ENCODE measurements at places on chromosomes 6 and 20.

DNA sequence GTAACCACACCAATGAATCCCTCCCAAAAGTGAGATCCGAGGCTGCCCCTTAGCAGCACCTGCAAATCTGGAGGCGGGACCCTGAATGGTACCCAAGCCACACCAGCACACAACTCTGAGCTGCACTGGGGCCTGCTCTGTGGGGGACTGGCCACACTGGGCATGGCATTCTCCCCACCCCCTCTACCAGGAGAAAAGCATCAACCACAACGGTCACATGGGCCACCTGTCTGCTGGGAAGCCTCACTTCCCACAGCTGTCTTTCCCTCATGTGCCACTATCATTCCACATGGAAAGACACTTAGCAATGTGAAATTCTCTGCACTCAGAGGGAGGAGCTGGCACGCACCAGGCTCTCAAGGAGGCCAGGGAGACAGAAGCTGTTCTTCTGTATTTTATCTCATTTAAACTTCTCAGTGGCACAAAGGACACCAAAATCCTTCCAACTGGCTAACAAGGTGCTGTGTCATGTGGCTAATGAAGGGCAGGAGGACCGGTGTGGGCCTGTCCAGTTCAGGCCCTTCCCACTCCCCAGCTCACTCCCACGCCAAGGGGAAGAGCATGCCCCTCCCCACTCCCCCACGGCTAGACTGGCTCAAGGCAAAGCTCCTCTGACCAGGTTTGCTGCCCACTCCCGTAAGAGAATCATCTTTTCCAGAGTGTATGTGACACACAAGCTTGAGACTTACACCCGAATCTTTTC is 19.0 kb downstream of the YTHDF1 start:
- no peak for DNase-seq

GRCh38 chr6:490251-491037 is 98.9 kb downstream of the IRF4 start:
- DNase-seq: no peak

DNA sequence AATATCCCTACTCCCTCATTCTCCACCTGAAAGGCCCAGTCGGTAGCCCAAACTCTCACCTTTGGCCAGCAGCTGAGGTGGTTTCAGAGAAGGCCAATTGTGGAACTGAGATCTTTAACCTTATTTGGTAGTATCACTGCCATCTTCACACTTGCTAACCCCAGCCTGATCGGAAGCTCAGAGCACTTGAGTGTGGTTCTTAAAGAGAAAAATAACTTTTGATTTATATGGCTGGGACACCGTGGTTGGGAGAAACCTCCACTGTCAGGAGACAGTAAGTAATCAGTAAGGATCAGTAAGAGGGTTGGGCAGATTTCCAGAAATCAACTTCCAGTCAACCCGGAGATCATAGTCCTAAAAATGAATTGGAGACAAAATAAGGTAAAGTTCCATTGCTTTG is 22.8 kb upstream of the PRSS16 start:
- DNase-seq: no peak

- DNase-seq: no peak
Observed at GRCh38 chr6:119980802-119981201, 631.2 kb upstream of the MAN1A1 start.

GRCh38 chr6:31582230-31582643 is at the start of gene LTB:
Gene LTB (minus strand): TSS chr6:31582424. CDS start chr6:31582417, 7 bp downstream.
- DNase-seq: no peak

- no peak for DNase-seq
Observed at GRCh38 chr6:154767003-154767723, 33.9 kb downstream of the SCAF8 start.

DNA sequence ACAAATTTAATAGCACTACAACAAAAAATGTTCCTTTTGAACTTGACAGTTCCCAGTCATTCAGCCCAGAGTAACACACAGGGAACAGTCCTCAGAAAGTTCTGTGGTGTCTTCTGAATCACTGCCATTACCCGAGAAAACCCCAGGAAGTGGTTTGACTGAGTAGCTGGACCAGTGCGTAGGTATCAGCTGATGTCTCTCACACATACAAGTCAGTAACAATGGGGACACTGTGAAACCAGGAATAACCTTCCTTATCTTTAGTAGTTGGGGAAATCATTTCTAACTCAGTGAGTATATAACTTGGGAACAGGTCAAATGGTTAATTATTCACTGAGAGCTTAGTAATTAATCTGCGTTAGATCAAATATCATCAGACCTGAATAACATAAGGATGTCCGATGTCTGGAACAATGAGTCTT is 73.1 kb downstream of the HIVEP2 start:
- DNase-seq: no peak

- no peak for DNase-seq
Observed at GRCh38 chr6:24910331-24910960, 25.3 kb downstream of the RIPOR2 start.

- DNase-seq: no peak
Observed at GRCh38 chr6:138576313-138576712, 77.0 kb upstream of the NHSL1 start.

DNA sequence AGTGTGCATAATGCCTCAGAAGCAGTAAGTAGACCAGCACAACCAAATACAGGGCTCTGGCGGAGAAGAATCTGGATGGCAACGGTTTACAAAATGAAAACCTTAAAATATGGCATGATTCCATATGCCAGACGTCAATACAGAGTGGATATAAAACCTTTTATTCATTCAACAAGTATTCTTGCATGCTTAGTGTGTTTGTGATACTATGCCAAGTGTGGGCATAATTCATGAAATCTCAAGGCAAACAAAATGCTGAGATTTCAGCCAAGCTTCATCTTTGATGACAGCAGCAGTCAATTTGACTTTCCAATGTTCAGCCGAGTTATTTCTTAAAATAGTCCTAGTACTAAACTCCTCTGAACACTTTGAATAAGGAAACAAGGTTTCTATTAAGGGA is 119.4 kb downstream of the CD24 start:
- no peak for DNase-seq

GRCh38 chr6:158772172-158772571 is 47.0 kb downstream of the EZR start:
- DNase-seq: no peak

DNA sequence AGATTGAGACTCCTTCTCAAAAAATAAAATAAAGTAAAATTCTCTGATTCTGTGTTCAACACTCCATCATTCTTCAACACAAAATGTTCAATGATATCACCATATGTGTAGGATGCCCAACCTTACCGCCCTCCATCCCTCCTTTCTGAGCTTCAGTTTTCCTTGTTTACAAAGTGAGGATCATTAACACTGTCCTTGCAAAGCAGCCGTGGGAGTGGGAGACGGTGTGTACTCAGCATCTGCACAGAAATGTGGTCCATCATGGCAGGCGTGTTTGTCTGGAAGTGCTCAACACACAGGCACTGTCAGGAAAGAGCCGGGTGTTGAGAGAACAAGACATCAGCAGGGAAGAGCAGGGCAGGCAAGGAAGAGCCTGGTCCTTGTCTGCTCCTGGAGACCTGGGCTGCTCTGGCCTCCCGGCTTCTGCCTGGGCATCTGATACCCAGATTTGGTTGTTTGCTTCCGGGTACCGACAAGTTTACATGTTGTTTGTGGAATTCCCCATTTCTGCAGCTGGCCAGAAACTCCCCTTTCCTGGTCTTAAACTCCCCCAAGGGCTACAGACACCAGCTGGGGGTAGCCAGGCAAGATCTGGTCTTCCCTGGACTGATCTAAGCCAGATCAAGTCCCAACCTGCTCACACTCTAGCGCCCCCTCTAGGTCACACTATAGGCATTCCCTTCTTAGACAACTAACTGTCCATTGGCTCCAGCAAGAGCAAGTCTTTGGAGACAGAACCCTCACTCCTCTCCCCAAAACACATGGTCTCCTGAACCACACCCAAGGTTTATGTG is 26.7 kb upstream of the TTPAL start:
- no peak for DNase-seq

GRCh38 chr6:138037009-138037504 is 70.2 kb downstream of the PERP start:
- no peak for DNase-seq

DNA sequence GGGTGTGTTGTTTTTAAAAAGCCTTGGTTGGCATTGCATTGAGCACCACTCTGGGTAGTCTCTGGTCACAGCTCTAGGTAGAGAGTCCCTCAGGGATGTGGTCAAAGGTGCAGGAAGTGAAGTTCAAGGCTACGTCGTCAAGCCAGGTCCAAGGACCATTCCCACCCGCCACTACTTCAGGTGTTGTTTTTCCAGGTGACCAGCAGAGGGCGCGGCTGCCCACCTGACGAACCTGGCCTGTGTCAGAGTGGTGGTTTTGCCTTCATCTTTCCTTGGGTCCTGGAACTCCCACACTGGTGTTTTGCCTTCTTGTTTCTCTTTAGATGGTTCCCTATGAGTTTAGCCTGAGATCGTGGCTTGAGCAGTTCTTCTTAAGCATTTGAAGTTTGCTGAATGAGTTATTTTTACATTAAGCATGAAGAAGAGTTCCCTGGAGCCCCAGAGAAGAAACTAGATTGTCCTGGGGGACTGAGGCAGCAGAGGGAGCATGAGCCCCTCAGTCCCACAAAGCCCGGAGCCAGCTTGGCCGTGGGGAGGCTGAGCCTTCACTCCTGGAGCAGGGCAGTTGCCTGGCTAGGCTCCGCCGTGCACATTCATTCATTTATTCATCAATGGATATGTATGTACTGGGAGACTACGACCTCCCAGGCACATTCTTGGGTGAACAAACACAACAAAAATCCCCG is 5.6 kb upstream of the PHACTR3 start:
- DNase-seq: no peak

DNA sequence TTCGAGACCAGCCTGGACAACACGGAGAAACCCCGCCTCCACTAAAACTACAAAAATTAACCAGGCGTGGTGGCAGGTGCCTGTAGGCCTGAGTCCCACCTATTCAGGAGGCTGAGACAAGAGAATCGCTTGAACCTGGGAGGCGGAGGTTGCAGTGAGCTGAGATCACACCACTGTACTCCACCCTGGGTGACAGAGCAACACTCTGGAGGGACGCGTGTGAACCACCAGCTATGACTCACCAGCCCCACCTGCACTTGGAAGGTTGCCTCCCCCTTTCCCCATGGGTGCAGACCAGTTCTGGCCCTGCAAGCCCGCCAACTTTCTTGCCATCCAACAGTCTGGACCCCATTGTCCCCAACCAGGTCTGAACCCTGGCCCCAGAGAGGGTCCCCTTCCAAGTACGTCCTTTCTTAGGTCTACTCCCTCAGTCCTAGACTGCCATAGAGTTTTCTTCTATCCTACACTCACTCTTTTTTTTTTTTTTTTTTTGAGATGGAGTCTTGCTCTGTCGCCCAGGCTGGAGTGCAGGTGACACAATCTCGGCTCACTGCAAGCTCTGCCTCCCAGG is 29.2 kb downstream of the ATP9A start:
- no peak for DNase-seq

- no peak for DNase-seq
Observed at GRCh38 chr6:128057541-128057940, 156.7 kb upstream of the THEMIS start.

- no peak for DNase-seq
Observed at GRCh38 chr6:157280947-157281346, 42.4 kb downstream of the TMEM242 start.

DNA sequence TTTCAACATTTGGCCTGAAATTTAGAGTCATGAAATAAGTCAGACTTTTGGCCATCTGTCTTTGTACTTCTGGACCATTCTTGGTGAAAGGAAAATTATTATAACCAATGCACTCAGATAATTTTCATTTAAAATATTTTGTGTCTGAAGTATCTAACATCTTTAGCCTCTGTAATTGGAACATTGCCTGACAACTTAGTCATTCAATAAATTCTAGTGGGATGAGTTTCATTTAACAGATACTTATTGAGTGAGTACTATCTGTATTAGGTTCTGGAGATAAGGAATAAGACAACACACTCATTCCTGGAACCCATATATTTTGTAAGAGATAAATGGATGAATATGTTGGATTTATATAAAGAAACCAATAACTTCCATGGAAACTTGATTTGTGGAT is 536.0 kb downstream of the BCKDHB start:
- DNase-seq: no peak

DNA sequence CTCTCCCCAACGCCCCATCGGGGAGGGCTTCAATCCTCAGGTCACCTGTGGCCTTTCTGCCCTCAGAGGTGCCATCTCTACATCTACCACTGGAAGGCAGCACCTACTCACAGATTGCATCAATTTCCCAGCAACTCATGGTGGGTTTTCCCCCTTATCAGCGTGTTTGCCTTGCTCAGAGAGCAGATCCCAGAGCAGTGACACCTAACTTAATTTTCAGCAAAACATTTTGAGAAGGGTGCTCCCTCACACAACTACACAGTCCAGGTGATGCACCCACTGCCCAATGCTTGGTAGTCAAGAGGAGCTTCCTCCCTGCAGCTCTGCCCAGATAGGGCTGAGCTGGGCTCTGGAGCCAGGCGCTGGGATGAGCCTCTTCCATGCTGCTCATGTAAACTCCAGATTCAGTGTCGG is 48.2 kb downstream of the PLG start:
- no peak for DNase-seq

GRCh38 chr6:36839749-36840431 is 646 bp upstream of the CPNE5 start:
- DNase-seq: peak; percentile 17

- no peak for DNase-seq
Observed at GRCh38 chr6:137782166-137783039, 84.7 kb upstream of the TNFAIP3 start.

DNA sequence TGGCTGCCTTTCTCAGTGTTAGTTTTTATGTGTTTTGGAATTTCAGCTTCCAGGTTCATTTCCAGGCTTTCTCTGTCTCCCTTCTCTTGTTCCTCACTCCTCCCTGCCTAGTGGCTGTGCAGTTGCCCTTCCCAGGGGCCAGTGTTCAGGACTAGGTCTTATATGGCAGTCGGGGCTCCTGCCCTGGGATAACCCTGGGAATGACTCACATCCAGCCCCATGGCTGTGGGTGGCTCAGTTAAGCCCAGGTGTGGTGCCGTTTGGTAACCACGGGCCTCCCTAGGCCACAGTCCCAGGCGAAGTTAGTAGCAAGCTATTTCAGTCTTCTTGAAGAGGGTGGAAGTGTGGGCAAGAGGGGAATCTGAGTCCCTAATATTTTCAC is 57.4 kb upstream of the DDR1 start:
- DNase-seq: no peak

- DNase-seq: no peak
Observed at GRCh38 chr6:113476937-113477839, 380.0 kb upstream of the MARCKS start.

- DNase-seq: no peak
Observed at GRCh38 chr6:129345890-129346289, 364.1 kb downstream of the ARHGAP18 start.

DNA sequence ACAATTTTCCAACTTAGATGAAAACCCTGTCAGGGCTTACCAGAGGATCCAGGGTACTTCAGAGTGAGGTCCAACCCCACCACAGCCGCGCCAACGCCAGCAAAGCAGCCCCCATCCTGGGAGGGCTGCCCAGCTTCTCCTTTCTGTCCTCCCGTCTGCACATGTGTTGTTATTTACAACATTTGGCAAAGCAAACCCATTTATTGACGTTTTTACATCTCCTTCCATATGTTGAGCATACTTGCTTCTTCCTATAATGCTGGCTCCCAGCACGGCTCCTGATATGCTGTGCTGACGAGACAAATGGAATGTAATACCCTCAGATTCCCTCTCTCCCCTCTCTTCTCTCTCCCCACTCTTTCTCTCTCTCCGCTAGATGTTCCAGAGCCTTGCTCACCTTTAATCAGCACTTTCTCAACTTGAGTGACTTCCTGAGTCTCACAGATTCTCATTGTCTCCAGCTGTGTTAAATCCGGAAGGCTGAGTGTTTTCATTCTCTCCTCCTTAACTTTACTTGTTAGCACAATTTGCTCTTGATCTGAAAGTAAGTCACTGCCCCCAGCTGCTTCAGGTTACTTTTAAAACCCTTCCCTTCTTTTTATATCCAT is 22.7 kb downstream of the RCAN2 start:
- no peak for DNase-seq
